ENCODE measurements at places on chromosomes 13 and 19.
A peak's percentile ranks its signal among the peaks of the same experiment; 100 is the strongest.

- peak; percentile 99 for DNase-seq
These were observed 2.6 kb upstream of the MCEMP1 start for GRCh38 chr19:7674010-7675005.

- DNase-seq = no peak
These were observed 45.4 kb downstream of the TPT1 start for GRCh38 chr13:45295536-45295935.

- DNase-seq = peak; percentile 31
These were observed 2.1 kb upstream of the SIGLEC8 start for GRCh38 chr19:51460164-51460992.

- no peak for DNase-seq
These were observed 1.3 kb downstream of the RGS9BP start for GRCh38 chr19:32676895-32677359.

DNA sequence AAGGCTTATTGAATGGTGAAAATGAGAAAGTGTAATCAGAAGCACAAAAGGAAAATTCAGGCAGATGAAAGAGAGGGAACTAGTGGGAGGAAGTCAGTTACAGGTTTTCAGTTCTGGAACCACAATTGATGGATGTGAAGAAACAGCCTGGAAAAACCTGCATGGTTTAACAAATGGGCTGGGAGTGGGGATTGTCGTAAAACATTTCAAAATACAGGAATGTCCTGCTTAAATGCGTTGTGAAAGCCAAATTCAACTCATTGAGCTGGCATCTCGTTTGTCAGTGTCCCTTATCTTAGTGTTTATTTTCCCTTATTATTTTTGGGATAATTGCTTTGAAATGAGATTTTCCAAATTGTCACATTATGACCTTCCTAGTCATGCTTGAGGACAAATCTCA, 106.5 kb upstream of the RFC3 start:
- DNase-seq = no peak

- DNase-seq = no peak
These were observed 630 bp downstream of the NUCB1 start for GRCh38 chr19:48900477-48901406.

GRCh38 chr13:71902676-71903075, 35.7 kb upstream of the DACH1 start:
- DNase-seq = no peak

- no peak for DNase-seq
These were observed at the start of gene ZNF556 for GRCh38 chr19:2867025-2867991. ZNF556 (plus strand) TSS chr19:2867335; CDS start chr19:2867422, 87 bp downstream.

- no peak for DNase-seq
These were observed 23.8 kb downstream of the GJA3 start for GRCh38 chr13:20136781-20137703.

DNA sequence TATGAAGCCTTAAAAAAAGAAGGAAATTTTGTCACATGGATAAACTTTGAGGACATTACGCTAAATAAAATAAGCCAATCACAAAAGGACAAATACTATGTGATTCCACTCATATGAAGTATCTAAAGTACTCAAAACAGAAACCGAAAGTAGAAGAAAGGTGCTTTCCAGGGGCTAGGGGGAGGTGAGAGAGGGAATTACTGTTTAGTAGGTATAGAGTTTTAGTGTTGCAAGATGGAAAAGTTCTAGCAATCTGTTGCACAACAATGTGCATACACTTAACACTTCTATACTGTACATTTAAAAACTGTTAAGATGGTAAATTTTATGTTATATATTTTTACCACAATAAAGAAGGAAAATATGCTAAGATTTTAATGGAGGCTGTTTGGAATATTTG, 83.0 kb downstream of the POLR1D start:
- DNase-seq = no peak

- no peak for DNase-seq
These were observed 68.2 kb downstream of the ARHGAP35 start for GRCh38 chr19:46928951-46929350.

GRCh38 chr13:93903909-93904308, 575.6 kb downstream of the DCT start:
- no peak for DNase-seq

DNA sequence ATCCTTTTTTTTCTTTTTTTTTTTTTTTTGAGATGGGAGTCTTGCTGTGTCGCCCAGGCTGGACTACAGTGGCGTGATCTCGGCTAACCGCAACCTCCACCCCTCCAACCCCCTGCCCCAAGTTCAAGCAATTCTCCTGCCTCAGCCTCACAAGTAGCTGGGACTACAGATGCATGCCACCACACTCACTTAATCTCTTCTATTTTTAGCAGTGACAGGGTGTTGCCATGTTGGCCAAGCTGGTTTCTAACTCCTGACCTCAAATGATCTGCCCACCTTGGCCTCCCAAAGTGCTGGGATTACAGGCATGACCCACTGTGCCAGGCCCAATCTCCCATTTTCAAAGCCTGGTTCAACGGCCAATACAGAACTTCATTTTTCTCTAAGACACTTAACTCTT, 9.1 kb downstream of the FOXO1 start:
- DNase-seq = no peak

DNA sequence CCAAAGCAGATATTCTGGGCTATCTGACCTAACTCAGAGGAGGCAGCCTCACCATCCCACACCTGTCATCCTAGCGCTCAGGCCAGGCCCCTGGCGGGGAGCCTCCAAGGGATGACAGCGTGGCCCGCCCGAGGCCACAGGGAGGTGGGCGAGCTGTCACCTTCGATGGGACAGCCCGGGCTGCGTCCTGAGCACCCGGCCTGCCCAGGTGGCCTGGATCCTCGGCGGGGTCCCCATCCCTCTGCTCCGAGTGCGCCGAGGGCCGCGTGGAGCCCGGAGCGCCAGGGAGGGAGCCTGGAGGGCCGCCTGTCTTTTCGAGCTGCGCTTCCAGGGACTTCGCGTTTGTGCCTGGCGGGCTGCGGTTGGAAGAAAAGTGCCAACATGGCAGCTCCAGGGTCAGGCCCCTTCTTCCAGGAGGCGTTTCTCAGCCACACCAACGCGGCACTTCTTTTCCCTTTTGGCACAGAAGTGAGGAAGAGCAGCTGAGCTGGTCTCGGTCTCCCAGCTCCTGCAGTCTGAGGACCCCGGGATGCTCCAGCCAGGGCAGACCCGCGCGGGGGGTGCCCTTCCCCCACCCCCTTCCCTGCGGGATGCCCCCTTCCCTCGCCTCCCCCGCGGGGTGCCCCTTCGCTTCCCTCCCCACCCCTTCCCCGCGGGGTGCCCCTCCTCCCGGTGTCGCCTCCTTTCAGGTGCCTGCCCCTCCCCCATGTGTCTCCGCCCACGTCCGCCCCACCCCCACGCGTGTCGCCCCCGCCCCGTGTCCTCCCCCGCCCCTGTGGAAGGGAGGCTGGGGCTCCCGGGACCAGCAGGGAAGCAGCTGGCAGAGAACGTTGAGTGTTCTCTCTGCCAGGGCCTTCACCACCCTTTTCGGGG, 42.3 kb downstream of the GJA3 start:
- DNase-seq = no peak

GRCh38 chr13:113034451-113035212, 65.6 kb downstream of the MCF2L start:
- peak; percentile 13 for DNase-seq

DNA sequence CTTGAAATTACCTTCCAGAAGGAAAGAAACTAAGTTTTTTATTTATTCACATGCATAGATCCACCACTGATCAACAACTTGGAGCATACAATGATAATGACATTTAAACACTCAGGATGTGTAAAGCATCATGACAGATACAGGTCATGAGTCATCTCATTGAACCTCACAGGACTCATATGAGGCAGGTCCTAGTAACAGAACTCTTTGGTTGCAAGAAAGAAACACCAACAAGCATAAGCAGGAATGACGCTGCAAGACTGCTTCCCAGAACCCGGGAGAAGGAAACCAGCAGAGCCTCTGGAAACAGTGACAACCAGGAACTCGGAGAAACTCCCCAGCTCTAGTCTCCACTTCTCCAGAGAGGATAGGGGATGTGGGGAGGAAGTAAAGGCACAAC, 60.8 kb upstream of the IPO5 start:
- no peak for DNase-seq

- no peak for DNase-seq
These were observed 543.6 kb upstream of the GPC6 start for GRCh38 chr13:92682832-92683517.

DNA sequence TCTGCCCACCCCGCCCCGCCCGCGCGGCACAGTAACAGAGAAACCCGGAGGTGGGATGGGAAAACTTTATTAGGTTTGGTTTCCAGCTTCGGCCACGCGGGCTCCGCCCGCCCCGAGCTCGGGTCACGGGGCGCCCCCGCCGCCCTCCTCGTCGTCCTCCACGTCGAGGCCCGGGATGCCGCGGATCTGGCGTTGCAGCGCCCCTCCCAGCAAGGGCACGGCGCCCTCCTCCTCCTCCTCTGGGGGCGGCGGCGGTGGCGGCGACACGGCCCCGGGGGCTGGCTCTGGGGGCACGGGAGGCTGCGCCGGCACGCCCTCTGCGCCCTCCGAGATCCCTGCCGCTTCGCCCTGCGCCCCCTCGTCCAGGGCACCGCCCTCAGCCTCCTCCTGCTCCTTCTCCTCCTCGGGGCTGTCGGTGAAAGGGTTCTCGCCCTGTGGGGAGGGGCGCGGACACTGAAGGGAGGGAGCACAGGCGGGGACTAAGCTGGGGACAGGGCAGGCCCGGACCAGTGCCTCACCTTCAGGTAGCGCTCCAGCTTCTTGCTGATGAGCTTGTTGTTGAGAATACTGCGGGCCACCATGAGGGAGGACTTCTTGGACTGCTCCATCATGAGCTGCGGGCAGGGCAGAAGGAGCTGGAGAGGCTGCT, 536 bp upstream of the AKAP8 start:
- no peak for DNase-seq

- no peak for DNase-seq
These were observed 233.8 kb upstream of the EDNRB start for GRCh38 chr13:78152415-78152814.

GRCh38 chr13:111510502-111511218, 190.2 kb downstream of the TEX29 start:
- DNase-seq = no peak

- no peak for DNase-seq
These were observed 72.0 kb downstream of the ALOX5AP start for GRCh38 chr13:30807392-30807791.

Data from GF-D8 (cell line).